Hematopoietic multipotent progenitor cell treated with erythropoietin and hydrocortisone succinate and interleukin-3 and kit ligand, for 17 days (in vitro differentiated cells): ENCODE measurements at places on chromosomes 1 and 21.

DNA sequence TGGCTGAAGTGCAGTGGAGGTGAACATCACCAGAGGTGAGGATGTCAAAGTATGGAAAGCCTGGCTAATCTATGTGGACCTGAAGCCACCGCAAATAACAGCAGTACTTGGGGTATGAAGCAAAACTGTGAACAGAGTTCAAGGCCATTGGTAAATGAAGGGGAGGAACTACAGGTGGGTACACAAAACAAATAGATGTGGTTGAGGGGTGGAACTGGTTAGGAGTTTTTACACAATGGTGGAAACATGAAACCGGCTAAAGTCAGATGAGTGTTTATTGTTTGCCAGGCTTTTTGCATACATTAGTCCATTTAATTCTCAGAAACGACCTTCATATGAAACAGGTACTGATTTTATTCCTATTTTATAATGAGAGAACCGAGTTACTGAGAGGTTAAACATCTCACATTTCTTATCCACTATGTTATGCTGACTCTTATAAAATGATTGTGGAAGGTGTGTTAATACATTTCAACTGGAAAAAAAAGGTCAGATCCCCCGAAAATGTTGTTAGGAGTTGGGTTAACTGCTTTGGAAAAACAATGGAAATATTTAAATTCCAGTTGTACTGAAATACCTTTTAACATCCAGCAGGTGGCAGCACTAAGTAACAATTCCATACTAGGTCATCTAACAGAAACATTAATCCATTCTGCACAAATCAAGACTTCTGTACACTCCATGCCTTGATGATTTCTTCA lies 44.3 kb upstream of the GTF2B start:
- peak; percentile 73 for DNase-seq

GRCh38 chr1:219430419-219430818 lies 182.5 kb downstream of the ZC3H11B start:
- DNase-seq, result no peak

- no peak for DNase-seq
These were observed 2.5 kb upstream of the MOV10 start for GRCh38 chr1:112672009-112672408.

DNA sequence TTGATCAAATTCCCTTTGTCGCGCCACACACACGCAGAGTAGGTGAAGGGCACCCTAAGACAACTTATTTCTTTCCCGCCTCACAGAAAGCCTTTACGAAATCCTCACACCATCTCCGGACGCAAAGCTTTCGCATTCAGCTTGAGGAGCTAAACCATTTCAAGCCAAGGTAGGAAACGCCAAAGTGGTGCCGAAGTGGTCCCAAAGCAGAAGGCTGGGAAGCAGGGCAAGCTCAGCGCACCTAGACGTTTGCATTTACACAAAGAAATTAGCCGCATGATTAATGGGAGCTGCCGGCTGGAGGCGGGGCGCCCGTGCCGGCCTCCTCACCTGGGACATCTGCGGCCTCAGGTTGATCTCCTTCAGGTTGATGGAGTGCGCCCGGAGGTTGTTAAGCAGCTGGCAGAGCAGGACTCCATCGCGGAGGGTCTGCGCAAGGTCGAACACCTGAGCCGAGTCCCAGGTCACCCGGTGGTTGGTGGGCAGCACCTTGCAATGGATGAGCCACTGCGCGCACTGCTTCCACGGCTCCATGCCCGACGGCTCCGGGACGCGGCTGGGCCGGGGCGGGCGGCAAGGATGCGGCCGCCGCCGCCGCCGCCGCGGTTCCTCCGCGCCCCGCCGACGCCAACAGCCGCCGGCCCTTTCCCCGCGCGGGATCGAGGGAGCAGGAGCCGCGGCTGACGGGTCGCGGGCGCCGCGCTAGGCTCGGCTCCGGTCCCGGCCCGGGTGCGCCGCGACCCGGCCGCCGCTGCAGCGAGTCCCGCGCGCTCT lies 457 bp downstream of the VAV3 start:
- DNase-seq, result no peak

DNA sequence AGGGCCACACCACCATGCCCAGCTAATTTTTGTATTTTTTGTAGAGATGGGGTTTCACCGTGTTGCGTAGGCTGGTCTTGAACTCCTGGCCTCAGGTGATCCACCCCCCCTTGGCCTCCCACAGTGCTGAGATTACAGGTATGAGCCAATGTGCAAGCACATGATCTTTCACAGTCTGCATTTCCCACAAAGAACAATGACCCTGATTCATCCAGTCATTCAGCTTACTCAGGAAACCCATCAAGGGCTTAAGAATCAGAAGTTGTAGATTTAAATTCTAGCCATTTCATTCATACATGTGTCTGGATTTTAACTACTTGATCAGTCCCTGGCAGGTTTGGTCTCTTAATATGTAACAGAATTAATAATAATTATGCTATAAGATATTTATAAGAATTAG lies 2065.7 kb downstream of the MRPL39 start:
- DNase-seq, result no peak

DNA sequence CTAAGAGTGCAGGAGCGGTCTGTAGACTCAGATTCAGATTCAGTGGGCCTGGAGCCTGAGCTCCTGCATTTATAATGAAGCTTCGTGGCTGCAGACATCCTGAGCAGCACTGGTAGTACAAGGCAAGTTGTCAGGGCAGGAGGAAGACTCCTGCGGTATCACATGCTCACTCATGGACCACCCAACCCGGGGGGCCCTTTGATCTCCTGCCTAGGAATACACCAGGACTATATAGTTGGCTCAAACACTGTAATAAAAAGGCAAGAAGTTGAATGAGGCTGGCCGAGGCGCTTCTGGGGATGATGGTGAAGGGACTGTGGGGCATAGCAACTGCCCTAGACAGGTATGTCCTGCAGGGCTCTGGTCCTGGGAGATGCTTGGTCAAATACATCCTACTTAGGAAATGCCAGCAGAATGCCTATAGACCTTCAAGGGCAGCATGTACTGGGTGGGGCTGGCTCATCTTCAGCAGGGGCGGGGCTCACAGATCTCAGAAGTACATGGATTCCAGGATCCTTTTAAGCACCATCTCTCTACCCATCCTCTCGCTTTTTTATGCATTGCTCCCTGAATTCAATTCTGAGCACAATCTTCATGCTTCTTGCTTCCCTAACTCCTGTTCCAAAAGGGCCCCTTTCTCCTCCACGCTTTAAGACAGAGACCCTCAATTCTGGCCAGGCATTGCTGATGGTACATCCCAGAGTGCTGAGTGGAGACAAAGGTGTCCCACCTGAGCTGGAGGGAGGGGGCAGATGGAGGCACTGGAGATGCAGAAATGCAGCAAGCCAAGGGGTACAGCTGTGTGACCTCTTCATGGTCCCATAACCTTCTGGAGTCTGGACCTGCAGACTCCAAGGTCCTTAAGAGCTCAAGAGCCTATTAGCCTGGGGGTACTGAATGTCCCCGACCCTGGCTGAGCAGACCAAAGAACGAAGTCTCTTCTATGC lies 2.1 kb upstream of the RAP1GAP start:
- DNase-seq, result peak; percentile 41

DNA sequence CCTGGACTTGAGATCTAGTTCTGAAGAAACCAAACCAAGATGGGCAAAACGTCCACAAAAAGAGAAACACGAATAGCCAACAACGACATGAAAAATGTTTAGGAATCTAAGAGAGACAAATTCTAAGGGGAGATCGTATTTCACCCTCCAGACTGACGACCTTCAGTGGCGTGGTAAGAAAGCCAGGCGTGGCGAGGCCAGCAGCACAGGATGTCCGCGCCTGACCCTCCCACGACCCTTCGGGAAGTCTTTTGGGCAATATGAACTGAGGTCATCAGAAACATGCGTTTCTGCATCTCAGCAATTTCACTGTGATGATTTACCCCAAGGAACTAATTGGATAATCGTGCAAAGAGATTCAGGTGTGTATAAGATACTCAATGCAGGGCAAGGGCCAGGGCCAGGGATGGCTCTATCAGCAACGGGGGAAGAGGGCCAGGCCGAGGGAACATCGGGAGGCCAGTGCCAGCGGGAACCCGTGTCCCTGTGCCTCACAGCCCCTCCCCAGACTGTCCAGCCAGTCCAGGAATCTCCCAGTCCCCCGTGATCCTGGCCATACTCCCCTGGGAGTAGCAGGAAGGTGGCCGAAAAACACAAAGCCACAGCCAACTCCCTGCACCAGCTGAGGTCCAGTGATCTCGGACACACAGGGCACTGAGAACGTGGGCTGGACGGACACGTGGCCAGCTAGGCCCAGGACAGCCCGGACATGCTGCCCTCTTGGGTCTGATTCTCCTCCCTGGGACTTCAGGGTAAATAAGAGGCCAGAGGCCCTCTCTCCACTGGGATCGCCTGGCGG lies 53.6 kb upstream of the ADARB1 start:
- no peak for DNase-seq

DNA sequence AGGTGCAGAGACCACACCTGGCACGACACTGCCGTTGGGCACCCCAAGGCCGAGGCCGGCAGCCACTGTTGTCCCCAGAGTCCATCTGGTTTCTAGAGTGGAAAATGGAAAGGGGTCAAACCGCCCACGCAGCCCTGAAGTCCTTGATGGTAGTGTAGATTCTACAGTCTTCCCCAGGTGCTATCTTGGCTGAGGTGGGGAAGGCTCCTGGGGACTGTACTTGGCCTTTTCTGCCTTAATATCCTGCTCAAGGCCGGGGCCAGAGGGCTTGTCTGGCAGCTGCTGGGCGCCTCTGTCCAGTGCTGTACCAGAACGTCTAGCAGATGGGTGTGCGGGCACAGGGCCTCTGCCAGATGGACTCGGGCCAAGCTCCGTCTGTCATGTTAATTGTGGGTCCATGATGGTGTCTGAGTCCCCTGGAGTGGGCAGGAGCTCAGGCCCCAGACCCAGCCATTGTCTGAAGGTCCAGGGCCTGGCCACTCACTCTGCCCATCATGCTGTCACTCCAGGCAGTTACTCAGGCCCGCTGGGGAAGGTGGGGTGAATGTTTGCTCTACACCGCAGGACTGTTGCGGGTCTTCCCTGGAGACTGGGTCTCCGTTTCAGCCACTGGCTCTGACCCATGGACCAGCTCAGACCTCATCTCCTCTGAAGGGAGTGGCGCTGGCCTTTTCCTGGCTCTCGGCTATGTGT lies 161.9 kb upstream of the COL6A1 start:
- DNase-seq, result no peak

DNA sequence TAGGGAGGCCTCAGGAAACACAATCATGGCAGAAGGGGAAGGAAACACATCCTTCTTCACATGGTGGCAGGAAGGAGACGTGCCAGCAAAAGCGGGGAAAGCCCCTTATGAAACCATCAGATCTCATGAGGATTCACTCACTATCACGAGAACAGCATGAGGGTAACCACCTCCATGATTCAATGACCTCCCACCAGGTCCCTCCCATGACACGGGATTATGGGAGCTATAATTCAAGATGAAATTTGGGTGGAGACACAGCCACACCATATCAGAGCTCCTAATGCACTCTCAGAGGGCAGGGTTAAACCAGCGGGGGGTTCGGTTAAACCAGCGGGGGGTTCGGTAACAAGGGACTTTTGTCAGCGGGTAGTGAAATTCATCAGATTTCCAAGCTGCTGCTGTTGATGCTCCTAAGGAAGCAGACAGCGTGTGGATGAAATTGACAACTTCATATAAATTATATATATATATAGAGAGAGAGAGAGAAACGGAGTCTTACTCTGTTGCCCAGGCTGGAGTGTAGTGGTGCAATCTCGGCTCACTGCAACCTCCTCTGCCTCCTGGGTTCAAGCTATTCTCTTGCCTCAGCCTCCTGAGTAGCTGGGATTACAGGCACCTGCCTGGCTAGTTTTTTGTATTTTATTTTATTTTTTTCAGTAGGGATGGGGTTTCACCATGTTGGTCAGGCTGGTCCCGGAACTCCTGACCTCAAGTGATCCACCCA lies 4.2 kb downstream of the CSTB start:
- no peak for DNase-seq

- no peak for DNase-seq
These were observed 20.9 kb downstream of the SLC2A5 start for GRCh38 chr1:9048551-9048950.

- DNase-seq, result no peak
These were observed 123.6 kb downstream of the DTL start for GRCh38 chr1:212158912-212159796.
